Activated gamma-delta T cell treated with anti-CD3 and anti-CD28 coated beads, Interleukin-2, amount 50 U/mL, for 16 hours (primary cell): ENCODE measurements at places on chromosomes 7 and 10.

GRCh38 chr10:78066012-78066411, 32.3 kb downstream of the RPS24 start:
- no peak for DNase-seq

GRCh38 chr7:39002755-39003154, 25.0 kb downstream of the POU6F2 start:
- DNase-seq = no peak

GRCh38 chr10:43205681-43206390, 61.0 kb downstream of the RASGEF1A start:
- DNase-seq = no peak

DNA sequence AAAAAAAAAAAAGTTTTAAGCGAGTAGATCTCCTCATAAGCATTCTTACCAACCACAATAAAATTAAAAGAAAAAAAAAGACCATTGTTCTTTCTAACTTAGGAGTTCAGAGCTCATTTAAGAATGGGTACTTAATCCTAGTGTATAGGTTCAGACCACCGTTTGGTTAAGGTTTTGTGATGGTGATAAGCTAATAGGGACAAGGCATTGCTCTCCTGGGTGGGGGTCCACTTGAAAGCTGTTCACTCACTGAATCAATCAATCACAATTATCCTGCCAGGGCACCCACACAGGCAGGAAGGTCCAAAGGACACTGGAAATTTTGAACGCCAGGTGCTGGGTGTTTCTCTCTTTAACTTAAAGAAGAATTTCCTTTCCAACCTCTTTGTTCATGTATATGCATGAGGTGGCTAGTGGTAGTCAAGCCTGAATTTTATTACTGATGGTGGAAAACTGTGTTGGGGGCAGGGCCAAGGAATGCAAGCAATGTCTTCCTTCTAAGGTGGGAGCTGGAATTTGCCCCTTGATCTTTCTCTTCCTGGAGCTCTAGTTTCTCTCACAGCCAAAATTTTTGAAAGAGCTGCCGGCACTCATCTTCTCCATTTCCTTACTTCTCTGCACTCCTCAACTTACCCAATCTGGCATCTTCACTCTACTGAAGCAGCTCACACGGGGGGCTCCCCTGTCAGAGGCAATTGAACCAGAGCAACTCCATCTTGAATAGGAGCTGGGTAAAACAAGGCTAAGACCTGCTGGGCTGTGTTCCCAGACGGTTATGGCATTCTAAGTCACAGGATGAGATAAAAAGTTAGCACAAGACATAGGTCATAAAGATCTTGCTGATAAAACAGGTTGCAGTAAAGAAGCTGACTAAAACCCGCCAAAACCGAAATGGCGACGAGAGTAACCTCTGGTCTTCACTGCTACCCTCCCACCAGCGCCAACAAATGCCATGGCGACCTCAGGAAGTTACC, 7.5 kb upstream of the FAM131B start:
- DNase-seq = no peak

DNA sequence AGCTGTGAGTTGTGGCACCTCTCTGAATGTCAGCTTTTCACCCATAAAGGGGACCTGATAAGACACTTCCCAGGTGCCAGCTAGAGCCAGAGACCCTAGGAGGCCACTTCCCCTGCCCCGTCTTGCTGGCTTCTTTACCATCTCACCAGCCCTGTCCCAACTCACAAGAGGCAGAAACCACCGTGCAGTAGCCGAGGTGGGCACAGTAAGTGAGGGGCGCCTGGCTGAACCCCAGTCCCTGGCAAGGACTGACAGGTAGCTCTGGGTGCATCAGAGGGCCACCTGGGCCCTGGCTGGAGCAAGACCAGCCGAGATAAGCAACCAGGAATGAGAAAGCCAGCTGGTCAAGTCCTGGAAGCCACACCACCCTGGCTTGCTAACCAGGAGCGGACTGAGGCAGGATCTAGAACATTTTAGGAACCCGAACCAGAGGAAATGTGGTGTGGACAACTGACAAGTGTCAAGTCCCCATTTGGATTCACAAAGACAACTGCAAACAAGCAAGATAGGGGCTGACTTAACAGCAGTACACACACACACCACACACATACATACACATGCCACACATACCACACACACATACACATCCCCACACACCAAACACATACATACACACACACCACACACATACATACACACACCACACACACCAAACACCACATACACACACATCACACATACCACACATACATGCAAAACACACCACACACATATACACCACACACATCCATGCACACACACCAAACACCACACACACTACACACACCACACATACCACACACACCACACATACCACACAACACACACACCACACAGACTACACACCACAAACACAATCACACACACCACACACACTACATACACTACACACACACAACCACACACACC, 20.8 kb downstream of the OGDHL start:
- no peak for DNase-seq

DNA sequence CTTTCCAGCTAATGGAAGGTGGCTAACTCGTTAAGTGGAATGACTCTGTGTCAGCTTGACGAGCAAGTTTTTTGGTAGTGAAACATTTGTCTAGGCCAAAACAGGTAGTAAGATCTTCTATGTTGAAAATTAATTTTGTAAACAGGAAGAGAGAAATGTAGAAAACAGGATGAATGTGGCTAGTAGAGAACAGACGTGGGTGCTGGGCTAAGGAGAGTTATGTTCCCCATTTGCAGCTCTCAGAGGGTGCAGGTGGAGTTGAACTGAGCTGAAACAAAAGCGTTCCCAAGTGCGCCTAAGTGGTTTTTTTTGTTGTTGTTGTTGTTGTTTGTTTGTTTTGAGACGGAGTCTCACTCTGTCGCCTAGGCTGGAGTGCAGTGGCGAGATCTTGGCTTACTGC, 59.5 kb upstream of the SRPK2 start:
- no peak for DNase-seq

DNA sequence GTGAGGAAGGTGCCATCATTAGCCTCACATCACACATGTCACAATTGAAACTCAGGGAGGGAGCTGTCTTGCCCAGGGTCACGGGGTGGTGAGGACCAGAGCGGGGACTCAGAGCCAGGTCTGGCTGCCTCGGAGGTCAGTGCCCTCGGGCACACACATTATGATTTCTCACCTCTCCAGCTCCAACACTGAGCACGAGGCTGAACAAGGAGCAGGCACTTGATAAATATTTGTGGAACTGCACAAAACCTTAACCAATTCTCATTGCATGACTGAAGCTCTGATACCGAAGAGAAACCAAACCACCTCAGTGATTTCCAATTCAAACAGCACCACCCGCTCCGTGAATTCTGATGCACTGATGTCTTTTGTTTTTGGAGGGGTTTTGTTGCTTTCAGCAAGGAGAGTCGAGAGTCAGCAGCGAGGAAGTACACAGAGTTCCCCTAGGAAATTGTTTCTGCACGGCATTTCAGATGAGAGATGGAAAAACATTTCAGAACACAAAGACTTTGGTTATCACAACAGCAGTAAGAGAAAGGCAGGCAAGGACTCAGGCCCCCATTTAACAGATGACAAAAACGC, 55.3 kb upstream of the ZMIZ1 start:
- no peak for DNase-seq

GRCh38 chr7:157503229-157503628, 166.4 kb downstream of the DNAJB6 start:
- no peak for DNase-seq

- no peak for DNase-seq
These were observed 62.4 kb downstream of the NRP1 start for GRCh38 chr10:33271969-33272583.

DNA sequence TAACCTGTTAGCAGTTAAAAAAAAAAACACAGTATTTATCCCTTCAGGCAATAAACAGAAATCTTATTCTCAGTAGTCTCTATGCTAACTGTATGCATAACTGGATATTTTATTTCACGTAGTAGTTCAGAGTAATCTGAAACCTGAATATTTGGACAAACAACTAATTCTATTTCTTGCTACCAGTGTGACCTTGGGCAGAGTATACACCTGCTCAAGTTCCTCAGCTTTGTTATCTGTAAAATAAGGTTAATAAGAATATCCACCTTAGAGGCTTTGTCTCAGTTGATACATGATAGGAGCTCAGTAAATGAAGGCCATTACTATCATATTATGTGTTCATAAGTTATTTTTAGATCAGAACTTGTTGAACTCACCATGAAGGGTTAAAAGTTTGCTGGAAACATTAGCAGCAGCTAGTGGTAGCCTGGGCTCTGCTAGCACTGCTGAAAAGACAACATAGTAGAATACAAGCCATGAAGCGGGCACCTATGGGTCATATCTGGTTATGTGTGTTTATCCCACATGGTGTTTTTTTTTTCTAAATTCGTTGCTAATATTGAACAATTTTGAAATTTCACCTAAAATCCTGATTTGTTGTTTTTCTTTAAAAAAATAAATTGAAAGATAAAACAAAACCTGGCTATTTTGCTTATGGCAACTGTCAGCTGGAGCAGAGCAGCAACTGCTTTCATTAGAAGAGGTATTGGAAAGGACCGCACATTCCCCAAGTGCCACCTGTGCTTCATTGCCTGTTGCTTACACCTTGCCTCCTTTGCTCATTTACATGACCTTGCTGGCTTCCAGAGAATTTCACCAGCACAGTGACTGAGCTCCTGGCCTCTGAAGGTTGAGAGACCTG, 303.0 kb downstream of the PRKG1 start:
- DNase-seq = no peak

DNA sequence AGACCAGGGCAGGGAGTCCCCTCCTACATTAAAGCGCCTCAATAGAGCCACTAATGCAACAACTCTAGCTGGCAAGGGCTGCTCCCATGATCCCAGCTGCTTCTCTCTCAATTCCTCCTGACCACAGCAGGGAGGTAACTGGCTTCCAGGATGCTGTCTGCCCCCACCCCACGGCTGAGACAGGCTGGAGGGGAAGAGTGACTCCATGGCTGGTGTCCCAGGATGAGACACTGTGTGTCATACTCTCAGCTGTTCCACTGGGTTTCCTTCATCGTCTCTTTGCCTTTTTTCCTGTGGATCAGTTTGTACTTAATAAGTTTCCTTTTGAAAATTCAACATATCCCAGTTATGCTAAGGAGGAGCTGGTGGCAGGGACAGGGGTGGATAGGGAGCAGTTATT, 27.7 kb upstream of the MYH16 start:
- no peak for DNase-seq

DNA sequence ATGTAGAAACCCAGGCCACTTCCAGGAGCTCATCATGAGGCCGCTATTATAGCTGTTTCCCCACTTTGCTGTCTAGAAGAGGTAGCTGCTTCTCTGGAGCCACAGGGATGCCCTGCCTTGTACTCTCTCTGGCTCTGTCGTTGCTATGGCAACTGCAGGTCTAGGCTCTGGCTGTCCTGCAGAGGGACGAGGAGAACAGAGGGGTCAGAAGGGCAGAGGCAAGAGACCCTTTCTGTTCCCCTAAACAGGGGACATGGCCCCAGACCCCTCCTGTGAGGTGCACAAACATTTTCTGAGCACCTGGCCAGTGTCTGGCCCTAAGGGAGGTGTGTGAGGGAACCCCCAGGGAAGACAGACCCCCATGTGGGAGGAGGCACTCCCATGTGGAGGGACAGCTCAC, 31.4 kb downstream of the ITPRIP start:
- DNase-seq = no peak
